NCI-H510A treated with DMSO at 0.1 percent for 48 hours (cell line): ENCODE measurements at places on chromosomes 11 and 22.

- DNase-seq: no peak
These were observed 820 bp downstream of the MFRP start for GRCh38 chr11:119345685-119346084.

GRCh38 chr11:36465449-36466163, 44.5 kb downstream of the TRAF6 start:
- DNase-seq: no peak

DNA sequence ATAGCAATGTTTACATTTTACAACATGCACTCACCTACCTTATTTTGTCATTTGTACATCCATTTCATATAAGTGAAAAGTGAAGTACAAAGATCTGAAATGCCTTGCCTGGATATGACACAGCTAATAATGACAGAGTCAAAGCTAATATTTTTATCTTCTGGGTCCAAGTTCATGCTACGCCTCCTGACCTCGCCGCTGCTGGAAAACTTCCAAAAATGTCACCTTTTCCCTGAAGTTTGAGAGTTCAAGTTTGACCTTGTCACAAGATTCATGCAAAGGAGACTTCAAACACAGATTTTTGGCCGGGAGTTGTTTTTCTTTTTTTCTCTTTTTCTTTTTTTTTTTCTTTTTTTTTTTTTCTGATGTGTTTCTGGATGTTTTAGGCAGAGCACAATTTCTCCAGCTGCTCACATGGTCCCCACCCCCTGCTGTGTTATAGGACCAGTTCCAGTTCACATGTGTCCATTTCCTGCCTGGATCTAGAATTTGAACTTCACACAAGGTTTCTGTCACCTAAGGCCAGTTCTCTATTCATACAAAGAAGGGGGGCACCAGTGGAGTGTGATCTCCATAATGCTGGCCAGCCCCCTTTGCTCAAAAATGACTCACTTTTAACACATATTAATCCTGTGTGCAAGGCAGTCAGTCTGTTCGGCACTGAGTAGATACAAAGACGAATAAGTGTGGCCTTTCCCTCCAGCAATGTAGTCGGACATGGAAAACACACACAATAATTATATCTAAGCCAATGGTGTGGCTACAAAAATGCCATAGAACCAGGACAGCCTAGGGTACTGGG, 546.8 kb downstream of the BUD13 start:
- DNase-seq: no peak

DNA sequence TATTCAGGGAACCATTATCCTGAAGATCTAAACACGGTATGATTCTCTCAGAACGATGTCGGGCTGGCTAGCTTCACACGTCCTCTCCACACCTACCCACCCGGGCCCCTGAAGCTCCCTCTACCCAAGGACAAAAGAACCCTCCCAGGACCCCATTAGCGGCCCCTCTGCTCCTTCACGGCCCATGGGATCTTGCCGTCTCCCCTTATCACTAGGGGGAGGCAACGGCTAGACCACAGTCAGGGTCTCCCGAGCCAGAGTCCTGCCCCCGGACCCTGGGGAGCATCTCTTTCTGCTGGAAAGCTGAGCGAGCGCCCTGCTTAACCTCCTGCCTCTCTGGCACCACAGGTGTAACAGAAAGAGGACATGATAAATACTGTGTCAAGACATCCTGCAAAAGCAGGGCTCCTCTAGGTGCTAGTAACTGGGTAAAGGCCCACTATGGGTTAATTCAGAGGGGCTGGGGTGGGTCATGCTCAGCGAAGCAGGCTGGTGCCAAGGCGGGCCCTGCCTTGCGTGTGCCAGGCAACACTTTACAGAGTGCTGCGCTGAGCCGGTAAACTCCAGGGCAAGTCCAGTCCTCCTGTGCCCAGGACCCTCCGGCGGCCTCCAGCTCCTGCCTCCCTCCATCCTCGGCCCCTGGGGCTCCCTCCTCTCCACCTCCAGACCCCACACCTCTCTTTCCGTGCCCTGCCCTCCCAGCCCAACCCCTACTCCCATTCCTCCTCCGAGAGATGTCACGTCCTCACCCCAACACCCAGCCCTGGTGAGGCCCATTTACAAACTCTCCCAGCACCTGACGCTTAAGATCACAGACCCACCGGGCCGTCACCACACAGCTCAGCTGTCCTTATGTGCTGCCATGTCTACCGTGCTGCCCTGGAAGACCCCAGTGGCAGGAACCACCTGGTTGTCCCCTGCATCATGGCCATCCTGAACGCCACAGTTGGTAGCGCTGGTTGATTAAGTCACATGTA, 3.0 kb downstream of the TOLLIP start:
- no peak for DNase-seq

GRCh38 chr11:108224911-108225786, 2.3 kb downstream of the ATM start:
- DNase-seq: no peak

DNA sequence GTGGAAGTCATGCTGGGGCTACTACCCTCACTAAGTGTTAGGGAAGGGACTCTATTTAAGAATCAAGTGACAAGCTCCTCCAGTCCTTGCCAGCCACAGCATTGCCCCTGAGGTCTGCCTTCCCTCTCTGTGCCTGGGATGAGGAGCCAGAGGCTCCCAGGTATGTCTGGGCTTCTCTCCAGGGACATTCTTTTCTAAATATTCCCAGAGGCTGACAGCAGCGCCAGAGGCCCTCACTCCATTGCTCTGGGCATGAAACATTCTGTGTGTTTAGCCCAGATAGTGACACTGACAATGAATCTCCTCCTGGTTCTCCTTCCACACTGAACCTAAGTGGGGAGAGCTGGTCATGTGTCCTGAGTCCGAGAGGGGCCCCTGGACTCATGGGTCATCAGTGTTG, 2.2 kb downstream of the OR51E1 start:
- DNase-seq: no peak

DNA sequence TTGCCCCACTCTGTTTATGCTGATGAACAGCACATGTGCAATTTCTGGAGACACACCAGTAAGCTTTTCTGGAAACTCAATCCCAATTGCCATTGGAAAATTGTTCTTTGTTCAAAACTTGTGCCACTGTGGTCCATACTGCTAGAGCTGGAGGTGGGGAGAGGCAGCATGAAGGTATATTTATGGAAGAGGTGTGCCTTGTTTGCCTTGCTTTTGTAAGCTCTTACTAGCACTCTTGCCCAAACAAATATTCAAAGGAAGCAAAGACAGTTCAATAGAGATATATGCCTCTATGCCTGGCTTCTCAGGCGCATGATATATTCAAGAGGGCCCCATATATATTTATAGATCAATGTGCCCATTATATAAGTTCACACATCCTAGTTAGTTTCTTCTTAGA, 42.7 kb downstream of the TIMP3 start:
- DNase-seq: peak; percentile 6

GRCh38 chr22:17349172-17349571, 20.1 kb upstream of the CECR2 start:
- no peak for DNase-seq

DNA sequence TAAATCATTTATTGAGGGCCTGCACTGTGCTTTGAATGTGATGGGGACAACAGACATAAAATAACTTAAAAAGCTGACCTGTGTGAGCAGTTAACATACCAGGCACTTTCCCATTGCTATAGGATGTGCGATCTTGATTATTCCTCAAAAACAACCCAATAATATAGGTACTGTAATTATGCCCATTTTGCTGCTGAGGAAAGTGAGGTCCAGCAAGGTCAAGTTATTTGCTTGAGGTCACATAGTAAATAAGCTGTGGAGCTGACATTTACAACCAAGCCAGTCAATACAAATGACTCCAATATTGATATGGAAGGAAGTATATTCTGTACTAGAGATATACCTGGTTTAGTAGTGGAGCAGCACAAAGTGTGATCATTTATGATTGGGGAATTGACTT, 96.2 kb downstream of the TEAD1 start:
- no peak for DNase-seq

DNA sequence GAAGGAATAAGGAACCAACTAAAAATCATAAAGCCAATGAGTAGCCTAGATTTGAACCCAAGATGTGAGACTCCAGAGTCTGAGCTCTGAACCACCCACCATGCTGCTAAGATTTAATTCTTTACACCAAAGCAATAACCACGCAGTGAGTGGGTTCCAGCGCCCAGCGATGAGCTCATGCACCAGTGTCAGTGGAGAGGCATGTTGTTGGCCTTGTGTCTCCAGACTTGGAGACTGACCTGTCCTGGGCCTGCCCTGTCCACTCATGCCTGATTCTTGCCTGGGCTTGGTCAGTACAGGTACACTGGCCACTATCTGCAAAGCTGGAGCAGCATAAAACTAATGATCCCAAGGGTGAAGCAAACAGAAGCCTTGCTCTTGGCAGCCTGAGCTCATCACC, 53.9 kb upstream of the TIMP3 start:
- DNase-seq: no peak

GRCh38 chr11:64545619-64546018, 45.4 kb upstream of the SLC22A12 start:
- DNase-seq: no peak

GRCh38 chr11:57134284-57134683, 47.5 kb upstream of the LRRC55 start:
- no peak for DNase-seq

DNA sequence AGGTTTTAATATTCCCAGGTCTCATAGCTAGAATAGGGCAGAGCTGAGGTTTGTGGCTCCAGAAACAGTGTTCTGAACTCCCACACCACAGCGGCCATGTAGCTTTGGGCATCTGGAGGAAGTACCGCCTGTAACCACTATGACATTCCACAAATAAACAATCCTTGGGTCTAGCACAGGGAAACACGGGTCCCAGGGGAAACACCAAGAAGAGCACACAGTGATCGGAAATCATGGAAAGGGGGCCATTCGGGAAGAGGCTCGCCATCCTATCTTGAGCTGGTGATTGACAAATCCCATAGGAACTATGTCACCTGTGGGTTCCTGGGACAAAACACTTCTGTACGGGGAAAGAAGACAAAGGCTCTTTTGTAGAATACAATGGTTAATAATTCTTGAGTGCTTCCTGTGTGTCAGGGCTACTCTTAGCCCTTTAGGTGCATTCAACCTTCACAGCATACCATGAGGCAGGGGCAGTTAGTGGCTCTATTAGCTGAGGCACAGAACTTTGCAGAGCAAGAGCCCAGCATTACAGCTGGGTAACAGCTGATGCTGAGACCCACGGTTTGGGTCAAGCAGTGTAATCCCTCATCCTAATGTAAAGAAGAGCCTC, 514.2 kb downstream of the NTM start:
- DNase-seq: peak; percentile 53

- no peak for DNase-seq
These were observed 34.6 kb downstream of the FLRT1 start for GRCh38 chr11:64070314-64070681.

DNA sequence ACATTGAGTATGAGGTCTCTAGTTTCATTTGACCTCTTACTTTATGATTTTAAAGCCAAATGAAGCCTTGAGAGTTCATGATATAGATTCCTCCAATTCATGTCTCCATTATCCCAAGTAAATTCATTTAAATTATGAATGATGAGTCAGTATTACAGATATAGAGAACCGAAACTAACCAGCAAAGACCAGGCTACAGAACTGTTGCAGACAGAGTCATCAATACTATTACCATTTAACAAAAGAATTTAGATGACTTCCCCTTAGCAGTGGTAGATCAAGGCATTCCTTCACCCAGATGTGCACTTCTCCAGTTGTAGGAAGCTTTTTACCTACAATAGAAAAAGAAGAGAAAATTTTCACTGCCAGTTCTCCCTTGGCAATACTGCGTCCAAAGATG, 11.8 kb upstream of the CCDC89 start:
- DNase-seq: no peak

DNA sequence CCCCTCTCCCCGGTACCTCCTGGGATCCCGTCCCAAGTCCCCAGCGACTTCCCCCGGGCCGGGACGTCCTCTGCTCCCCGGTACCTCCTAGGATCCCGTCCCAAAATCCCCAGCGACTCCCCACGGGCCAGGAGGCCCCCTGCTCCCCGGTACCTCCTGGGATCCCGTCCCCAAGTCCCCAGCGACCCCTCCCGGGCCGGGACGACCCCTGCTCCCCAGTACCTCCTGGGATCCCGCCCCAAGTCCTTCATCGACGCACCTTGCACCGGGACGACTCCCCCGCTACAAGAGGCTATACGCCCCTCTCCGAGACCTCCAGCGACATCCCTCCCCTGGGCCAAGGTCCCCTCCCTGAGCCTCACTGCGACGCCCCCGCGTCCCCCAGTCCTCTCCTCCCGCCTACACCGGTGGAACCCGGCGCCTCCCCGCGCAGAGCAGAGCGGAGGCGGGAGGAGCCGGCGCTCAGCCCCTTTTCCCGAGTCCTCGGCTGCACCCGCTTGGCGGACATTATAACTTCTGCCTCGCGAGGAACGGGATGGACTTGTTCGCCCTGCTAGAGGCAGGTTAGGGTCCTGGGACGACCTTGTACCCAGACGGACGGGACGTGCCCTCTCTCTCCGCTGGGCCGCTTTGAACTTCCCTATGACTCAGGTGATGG, 912 bp downstream of the KREMEN1 start:
- DNase-seq: no peak

GRCh38 chr11:110022548-110022947, 70.6 kb upstream of the ZC3H12C start:
- no peak for DNase-seq

DNA sequence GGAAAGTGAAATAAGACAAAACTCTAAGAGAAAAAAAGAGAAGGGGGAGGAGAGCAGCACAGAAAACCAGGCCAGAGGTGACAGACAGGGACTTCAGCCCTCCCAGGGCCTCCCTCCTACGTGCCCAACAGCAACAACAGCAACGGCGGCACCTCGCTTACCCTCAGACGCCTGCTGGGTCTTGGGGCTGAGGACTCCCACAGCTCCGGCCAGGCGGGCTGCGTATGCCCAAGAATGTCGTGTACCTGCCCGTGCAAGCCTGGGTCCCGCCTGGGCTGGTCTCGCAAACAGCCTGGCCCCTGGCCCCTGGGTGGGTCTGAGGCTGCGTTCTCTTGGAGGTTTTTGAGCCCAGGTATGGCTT, 30.5 kb downstream of the ARAP1 start:
- DNase-seq: no peak

GRCh38 chr11:132051704-132052103, 681.3 kb downstream of the NTM start:
- DNase-seq: no peak

DNA sequence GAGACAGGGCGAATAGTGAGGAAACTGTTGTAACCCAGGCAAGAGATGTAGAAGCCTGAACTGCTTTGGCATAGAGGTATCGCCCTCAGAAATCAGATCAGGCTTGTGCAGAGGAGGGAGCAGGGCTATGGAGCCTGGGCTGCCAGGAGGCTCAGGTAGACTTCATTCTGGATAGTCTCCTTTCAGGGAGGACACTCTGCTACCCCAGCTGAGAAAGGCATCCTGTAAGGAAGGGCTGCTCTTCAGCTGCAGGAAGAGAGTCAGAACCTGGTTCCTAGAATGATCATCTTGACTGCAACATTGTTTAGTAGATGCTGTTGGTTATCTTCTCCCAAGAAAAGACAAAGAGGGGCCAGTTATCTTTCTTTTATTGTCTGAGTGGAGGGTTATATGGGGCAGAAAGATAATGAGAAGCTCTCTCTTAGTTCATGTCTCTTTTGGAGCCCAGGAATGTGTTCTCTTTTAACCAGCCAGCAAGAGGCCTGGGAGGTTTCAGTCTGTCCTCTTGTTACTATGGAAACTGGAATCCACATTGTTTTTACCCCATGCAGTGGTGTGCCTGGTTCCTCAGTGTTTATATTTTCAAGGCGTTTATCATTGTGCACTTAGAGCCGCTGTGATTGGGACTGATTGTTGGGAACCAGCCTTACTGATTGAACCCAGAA, 95.7 kb downstream of the STIM1 start:
- DNase-seq: no peak

GRCh38 chr11:123392844-123393243, 37.2 kb upstream of the GRAMD1B start:
- DNase-seq: no peak
